ENCODE measurements at places on chromosomes 12 and 14.

GRCh38 chr14:69769623-69770022 is 2.7 kb downstream of the SRSF5 start:
- DNase-seq = no peak

GRCh38 chr12:78628491-78629100 is 236.0 kb upstream of the SYT1 start:
- no peak for DNase-seq

GRCh38 chr12:118326991-118327390 is 45.7 kb downstream of the TAOK3 start:
- DNase-seq = no peak

DNA sequence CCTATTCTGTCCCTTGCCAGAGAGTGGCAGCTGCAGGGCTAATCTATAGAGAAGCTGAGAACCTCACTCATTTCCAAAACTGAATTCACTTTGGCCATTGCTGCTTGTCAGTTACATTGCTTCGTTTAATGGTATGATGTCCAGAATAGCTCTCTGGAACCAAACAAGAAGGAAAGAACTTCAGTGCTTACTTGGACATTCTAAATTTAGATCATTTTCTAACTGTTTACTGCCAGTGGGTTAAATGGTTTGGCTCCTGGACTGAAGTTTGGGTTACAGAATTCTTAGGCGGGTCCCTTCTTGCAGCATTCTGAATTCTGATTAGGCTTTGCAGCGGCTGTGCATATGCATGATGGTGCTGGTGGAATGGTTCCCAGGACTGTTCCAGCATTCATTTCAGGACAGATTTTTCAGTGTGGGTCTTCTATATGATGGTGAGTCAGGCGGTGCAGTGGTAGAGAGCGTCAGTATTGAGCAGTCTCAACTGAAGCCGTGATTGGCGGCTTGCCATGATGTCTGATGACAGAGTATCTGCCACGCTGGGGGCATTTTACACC is 148.7 kb downstream of the DYRK2 start:
- no peak for DNase-seq

GRCh38 chr12:117607778-117608177 is 246.4 kb upstream of the NOS1 start:
- no peak for DNase-seq

- no peak for DNase-seq
Observed at GRCh38 chr12:67034110-67034879, 234.9 kb upstream of the CAND1 start.

DNA sequence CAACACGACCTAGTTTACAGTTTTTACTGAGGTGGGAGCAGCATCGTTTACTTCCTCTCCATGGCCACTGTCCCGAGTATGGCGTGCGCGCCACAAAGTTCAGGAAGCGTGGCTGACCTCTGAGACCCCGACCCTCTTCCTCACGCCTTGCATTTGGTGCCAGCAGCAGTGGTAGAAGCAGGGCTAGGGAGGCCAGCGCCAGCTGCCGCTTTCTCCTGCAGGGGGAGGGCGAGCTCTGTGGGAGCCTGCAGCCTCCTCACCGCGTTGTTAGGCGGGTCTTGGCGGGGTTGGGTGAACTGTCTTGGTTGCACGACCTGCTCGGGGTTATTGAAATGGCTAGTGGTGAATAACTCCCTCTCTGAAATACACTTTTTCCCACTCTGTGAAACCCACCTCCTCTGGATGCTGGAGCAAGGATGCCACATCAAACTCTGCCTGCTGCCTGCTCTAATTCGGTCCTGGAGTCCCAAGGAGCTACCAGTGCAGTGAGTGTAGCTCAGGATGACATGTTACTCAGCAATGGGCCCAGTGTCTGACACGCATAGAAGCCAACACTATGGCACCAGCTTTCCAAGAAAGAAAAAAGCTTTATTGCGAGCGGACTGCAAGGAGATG is 22.3 kb upstream of the TDRD9 start:
- DNase-seq = no peak

- no peak for DNase-seq
Observed at GRCh38 chr12:1339618-1340319, 254.6 kb downstream of the FBXL14 start.

DNA sequence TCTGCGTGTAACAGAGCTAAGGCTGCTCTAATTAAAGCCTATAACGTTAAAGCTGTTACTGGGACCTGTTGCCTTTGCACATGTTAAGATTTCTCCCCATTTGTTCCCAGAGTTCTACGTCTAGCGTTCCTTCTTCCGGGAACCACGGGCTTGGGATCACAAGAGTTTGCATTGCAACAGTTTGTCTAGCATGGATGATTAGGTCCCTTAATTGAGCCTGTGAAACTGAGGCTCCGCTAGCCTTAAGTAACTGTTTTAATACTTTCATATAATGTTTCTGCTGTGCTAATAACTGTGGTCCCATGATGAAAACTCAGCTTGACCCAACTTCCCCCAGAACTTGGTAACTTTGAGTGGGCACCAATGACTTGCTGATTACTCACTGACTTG is 16.7 kb upstream of the LYZ start:
- no peak for DNase-seq

DNA sequence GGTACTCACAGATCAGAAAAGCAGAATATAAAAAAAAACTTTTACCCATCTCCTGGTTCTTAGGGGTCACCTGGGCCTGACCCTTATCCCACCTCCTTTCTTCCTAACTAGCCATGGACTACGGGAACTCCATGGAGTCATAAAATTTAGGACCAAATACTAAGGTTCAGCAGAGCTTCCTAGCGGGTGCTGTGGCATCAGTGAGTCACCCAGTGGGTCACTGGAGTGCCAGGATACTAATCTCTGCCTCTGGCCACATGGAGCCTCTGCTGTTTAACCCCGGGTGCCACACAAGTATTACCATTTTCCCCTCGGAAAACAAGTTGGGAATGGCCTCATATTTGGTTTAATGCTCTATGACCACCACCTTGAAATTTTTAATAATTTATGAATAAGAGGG is 6.9 kb downstream of the ZBTB39 start:
- DNase-seq = no peak

- DNase-seq = no peak
Observed at GRCh38 chr14:68780358-68781160, 12.3 kb downstream of the ZFP36L1 start.

DNA sequence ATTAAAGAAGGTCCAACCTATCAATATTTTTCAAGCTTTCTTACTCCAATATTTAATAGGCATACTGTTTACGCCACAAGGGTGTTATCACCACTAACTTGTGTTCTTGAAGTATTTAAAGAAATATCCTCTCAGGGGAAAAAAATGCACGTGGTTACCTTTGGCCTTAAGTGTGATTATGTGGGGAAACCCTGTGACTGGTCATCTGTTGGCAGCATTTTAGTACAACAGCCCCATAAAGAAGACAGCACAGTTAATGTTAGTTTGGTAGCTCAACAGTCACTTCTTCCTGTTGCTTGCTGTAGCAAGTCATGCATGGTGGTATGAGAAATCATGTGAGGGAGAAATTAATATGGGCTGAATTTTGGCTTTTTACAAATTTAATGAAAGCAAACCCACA is 1021.5 kb upstream of the TMEM132C start:
- DNase-seq = no peak

DNA sequence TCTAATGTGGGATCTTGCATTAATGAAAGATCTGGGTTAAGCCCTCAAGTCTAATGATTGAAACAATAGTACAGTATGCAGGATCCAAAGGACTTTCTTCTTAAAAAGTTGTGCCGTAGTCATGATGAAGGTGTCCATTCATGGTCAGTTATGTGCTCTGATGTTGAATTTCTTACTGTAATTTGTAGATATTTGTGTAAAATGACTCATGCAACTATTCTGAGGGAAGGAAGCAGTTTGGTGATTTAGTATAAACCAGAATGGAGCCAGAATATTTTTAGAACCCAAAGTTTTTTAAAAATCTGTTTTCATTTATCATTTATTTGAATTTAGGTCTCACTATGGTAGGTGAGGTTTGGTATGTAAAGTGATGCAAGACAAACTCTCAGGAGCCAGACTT is 151.2 kb downstream of the AKAP6 start:
- no peak for DNase-seq

DNA sequence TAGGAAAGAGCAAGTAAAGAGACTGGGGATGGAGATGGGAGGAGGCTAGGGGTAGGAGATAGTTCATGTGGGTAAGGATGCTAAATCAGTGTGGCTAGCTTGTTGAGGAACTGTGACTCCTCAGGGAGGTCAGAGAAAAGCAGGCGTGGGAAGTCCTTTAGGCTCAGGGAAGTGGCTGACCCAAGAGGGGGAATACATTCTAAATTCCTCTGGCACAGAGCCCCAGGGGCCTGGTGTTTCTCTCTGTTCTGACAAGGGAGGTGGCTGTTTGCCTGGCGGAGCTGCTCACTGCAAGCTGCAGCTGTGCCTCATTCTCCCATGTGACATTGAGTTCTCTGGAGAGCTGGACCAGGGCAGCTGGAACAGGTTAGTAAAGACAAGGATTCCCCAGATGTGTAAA is 152.2 kb upstream of the SLC38A2 start:
- DNase-seq = peak; percentile 78

DNA sequence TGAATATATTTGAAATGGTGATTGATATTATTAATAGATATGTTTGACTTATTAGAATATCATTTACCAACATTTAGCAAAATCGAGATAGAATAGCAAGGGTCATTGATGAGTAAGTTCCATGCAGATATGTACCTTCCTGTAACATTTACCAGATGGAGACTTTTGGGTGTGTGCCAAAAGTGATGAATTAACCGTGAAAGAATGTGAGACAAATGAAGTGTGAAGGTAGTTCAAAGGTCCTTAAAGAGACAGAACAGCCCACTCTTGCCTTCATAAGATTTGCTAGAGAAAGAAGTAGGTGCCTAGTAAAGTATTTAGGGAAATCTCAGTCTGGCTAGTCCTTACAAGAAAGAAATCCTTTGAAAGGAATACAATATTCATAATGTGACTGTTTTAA is 45.5 kb downstream of the FGD4 start:
- DNase-seq = no peak

GRCh38 chr12:22684140-22685118 is 59.5 kb downstream of the ETNK1 start:
- no peak for DNase-seq

GRCh38 chr12:726281-727140 is 25.9 kb upstream of the WNK1 start:
- DNase-seq = no peak

DNA sequence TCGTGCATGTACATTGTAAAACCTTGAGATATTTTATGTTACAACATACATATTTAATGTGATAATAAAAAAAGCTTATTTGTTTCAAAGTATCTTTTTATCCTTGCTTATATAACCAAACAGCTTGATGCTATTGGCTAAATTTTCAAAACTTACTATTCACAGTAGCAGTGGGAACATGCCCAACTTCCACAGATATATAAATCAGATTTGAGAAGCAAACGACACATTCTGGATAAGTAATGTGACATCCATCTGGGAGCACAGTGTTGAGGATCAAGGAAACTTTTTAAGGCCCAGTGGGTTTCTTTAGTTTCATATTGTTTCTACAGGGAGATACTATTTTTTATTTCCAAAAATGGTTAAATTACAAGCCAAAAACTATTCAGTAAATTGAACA is 350.7 kb downstream of the SEC23A start:
- no peak for DNase-seq

GRCh38 chr14:105881021-105881930 is 354.9 kb downstream of the TMEM121 start:
- DNase-seq = no peak

DNA sequence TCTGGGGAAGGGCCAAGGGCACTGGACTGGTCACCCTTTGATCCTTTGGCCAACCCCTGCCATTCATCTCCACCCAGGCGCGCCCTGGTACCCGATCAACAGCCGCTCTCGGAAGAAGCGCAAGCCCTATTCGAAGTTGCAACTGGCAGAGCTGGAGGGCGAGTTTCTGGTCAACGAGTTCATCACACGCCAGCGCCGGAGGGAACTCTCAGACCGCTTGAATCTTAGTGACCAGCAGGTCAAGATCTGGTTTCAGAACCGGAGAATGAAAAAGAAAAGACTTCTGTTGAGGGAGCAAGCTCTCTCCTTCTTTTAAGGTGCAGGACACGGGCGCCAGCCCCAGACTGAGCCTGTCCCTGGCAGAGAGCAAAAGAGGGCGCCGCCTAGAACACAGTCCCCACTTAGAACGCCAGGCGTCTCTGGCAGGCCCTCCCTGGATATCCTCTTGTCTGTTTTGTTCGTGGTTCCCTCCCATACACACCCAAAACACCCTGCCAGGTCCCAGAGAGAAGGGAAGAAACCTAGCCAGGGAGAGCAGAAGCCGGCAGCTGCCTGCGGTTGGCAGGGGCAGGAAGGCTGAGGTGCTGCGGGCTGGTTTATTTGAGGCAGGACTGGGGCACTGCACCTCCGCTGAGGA is 1.7 kb downstream of the HOXC12 start:
- no peak for DNase-seq

DNA sequence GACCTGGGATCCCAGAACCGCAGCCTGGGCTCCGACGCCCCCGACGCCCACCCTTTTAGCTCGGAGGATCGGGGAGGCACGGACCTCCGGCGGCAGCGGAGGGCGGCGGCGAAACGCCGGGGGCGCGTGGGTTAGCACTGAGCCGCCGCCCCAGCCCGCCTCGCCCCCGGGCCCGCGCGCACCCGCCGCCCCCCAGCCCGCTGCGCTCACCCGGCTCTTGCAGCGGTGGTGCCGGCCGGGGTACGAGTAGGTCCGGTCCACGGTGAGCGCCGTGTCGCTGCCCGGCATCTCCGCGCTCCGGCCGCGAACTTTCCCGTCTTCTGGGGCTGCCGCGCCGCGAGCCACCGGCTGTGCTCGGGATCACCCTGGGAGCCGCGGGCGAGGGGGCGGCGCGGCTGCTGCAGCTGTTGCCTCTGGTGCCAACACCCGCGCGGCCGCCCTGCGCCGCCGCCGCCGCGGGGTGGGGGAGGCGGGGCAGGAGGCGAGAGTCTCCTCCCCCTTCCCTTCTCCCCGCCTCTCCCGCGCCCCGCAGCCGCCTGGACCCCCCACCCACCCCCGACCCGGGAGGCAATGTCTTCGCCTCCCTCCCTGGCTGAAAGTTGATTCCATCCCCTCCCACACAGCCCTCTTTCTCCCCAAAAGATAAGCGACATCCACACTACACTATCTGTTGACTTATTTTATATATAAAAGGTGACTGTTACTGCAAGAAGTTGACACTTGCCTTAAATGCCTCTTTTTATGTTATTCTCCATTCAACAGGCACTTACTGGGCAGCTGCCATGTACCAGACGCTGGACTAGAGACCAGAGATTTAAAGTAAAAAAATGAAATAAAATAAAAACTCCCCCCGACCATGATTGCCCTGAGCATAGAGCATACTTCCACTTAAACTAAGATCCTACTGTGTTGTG is at the start of gene TMCC3:
Gene TMCC3 (minus strand): TSS at position 415 of the 914 bp plus-strand sequence. CDS start 127 bp downstream, at position 288.
- DNase-seq = no peak

GRCh38 chr14:91195881-91196280 is 48.6 kb downstream of the GPR68 start:
- DNase-seq = no peak

- DNase-seq = no peak
Observed at GRCh38 chr14:85762526-85762925, 232.6 kb downstream of the FLRT2 start.
